ENCODE measurements at places on chromosomes 1 and 21. TPM values are rescaled to one million over a fixed set of nuclear protein-coding genes. Genes with fewer than 3 reads are reported as not detected.
A peak's percentile ranks its signal among the peaks of the same experiment; 100 is the strongest.

- no peak for DNase-seq
These were observed 208.2 kb upstream of the TNR start for GRCh38 chr1:175951627-175952026.

- no peak for DNase-seq
These were observed 30.5 kb downstream of the MROH7 start for GRCh38 chr1:54671985-54672608.

GRCh38 chr1:234515821-234516241 is 36.9 kb upstream of the TARBP1 start:
- DNase-seq, result no peak

GRCh38 chr1:151774256-151774922 is 11.1 kb upstream of the MRPL9 start:
- DNase-seq, result no peak

DNA sequence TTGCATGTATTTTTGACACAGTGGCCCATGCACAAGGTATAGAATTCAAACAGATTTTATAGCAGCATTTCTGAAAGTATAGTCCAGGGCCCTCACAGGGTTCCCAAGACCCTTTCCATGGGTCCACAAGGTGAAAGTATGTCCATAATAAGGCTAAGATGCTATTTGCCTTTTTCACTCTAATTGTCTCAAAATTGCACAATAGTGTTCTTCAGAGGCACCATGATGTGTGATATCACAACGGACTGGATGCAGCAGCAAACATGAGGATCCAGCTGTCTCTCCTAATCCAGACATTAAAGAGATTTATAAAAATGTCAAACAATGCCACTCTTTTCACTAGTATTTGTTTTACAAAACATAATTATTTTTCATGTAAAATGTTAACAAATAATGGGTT is 88.8 kb upstream of the PRDX6 start:
- DNase-seq, result no peak

DNA sequence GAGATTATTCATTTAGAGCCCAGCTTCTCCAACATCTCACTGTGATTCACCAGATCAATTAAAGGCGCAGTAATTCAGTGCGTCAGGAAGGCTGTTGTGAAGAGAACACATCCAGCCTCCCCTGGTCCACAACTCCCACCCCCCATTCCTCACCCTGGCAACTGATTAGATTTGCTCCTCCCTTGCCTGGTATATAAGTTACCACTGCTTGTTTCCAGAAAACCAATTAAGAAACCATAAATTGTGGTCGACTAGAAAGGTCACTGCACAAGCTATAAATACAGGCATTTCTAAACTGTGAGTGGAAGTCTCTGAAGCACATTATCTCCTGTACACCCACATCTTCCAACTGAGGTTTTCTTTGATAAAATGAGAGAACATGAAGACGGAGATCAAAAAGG is 41.9 kb downstream of the FAM163A start:
- DNase-seq, result no peak

- no peak for DNase-seq
These were observed at the start of gene SPRR1B for GRCh38 chr1:153030895-153031294. TSS of gene SPRR1B (plus strand) at chr1:153031203. CDS start at chr1:153032346, 1,143 bp downstream.

GRCh38 chr1:87394513-87394912 is 65.8 kb downstream of the LMO4 start:
- no peak for DNase-seq

DNA sequence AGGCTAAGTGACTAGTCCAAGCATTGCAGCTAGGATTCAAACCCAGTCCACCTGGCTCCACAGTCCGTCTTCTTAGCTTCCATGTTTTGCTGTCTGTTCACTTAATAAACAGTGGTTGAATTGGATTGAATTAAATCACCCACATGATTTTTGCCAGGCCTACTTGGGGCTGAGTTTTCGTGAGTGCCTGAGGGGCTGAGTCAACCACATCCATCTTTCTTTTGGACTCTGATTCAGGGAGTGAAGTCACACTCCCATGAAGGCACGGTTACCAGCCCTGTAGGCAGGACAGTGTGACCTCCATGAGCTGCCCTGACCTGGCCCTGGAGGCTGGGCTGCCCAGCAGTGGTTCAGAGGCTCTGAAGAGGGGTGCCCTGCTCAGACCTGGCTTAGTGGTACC is 123.7 kb downstream of the ACTL8 start:
- DNase-seq, result no peak

DNA sequence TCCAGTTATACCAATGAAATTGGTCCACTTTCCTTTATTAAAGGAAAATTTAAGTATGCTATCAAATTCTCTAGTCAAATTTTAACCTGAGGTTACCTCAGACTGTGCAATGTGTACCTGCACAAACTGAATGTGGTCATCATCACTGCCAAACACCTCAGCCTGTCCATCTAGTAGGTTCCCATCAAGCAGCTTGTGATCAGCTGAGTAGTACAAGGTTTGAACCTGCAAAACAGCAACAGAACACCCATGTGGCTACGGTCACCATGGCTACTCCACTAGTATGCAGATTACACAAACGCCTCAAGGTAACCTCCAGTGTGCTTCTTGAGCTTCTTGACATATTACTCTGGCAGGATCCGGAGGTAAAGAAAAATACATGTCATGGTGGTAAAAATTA is 11.6 kb downstream of the IVNS1ABP start:
- DNase-seq, result no peak

- DNase-seq, result no peak
These were observed 126.0 kb downstream of the BACH1 start for GRCh38 chr21:29424728-29425127.

DNA sequence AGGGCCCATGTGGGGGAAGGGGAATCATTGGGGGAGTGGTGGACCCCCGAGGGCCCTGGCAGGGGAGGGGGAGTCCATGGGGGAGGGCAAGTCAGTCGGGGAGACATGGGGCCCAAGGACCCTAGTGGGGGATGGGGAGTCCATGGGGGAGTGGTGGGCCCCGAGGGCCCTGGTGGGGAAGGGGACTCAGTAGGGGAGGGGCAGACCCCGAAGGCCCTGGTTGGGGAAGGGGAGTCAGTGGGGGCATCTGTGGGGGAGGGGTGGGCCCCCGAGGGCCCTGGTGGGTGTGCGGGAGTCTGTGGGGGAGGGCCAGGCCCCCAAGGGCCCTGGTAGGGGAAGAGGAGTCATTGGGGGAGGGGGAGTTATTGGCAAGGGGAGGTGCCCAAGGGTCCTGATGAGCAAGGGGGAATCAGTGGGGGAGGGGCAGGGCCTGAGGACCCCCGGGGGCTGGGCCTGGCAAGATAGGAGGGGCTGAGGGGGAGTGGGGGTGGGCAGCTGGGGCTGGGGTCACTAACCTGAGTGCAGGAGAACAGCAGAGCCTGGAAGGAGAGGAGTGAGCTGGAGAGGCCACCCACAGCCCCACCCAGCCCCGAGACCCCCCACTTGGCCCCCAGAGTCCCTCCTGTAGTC is 2.1 kb downstream of the MXRA8 start:
- no peak for DNase-seq

- no peak for DNase-seq
These were observed 24.0 kb downstream of the EEIG2 start for GRCh38 chr1:108583757-108584427.

DNA sequence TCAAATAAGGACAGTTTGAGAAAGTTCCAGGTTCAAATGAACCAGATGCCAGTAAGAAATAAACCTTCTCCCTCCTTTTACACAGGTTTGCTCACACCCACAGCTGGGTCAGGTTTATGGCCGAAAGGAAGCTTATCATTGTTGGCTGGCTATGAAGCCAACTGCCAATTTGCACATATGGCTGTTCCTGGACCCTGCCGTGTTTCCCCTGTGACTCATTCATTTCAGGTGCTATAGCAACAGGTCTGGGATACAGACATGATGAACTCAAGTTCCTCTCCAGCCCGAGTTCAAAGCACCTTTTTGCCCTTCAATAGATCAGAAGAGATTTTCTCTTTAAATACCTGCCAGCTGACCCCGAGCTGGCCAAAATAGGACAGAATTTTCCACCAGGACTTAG is 134.4 kb upstream of the SMYD2 start:
- DNase-seq, result no peak

DNA sequence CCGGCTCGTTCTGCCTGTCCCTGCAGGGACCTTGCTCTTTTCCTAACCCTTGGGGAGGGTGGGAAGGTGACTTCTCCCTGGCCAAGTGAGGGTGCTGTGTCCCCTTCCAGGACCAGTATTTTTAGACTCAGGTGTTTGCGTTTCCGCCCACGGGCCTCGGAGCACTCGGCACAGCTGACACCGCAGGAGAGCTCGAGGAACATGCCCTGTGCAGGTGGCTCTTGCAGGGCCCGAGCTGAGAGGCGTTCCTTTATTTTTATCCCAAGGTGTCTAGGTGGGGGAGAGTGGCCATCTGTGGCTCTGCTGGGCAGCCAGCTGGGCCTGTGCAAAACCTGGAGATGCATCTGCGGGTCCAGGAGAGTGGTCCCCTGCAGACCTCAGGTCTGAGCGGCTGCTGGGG is 16.0 kb downstream of the PLCH2 start:
- DNase-seq, result no peak

DNA sequence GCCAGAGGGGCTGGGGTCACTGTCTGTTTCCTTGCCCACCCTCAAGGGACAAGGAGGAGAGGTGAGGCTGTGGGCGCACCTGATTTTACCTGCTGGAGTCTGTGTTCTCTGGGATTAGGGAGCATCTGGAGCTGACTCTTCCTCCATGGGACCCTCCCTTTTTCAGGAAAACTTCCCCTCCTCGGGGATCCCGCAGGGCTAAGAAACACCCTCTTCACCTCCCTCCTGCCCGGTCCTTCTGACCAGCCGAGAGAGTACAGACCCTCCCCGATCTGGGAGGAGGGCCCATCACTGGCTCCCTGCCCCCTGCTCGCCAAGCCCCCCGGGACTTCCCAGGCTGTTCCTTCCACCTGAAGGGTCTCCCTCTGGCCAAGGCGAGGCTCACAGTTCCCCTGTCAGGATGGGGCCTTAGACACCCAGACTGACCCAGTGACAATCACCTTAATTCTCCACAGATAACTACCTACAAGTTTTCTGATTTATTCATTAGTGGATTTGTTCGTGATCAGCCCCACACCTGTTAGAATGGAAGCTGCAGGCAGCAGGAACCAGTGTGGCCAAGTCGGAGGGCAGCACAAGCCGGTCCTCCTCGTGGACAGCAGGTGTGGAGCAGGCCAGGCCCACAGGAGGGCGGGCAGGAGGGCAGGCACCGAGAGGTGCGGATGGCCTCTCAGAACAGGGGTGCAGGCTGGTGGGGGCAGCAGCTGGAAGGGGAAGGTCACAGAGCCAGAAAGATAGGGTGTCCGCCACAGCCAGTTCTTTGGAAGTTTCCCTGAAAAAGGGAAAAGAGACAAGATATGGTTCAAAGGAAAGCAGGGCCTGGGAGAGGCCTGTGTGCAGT is 15.9 kb upstream of the SAMD11 start:
- no peak for DNase-seq

DNA sequence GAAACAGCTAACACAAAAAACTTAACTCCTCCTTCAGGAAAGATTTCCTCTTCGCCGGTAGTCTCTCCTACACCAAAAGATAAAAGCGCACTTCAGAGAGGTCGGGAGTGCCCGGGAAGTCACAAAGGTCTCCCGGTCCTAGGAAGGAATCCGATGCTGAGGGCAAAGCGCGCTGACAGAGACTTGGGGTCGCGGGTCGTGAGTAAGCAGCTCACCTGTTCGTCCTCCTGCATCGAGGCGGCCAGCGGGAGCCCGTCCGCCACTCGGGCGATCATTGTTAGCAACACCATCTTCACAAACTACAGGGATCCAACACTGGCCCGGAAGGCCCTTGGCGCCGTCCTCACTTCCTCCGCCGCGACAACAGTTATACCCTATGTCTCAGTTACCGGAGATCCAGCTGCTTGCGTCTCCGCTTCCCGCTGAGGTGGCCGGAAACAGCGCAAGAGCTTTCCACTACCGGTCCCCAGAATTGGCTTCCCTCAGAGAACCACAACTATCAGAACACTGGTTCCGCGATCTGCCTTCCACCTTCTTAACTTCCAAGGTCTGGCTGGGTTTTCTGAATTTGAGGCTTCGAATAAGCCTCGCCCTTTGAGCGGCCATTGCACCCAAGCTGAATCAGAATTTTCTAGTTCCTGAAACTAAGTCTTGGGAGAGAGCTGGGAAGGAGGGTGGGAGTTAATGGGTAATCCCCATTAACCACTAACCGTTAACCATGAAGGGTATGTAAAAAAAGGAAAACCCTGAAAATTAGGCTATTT is at the start of gene SEC22B:
SEC22B (minus strand) TSS at position 429 of the 764 bp plus-strand sequence; CDS start at position 290, 139 bp downstream.
- peak; percentile 81 for DNase-seq

- DNase-seq, result no peak
These were observed 54.9 kb downstream of the TM2D1 start for GRCh38 chr1:61670016-61670415.

- DNase-seq, result no peak
These were observed 14.3 kb upstream of the RGS1 start for GRCh38 chr1:192561301-192561700.

- DNase-seq, result no peak
These were observed 263.4 kb downstream of the HHIPL2 start for GRCh38 chr1:222284466-222284865.

DNA sequence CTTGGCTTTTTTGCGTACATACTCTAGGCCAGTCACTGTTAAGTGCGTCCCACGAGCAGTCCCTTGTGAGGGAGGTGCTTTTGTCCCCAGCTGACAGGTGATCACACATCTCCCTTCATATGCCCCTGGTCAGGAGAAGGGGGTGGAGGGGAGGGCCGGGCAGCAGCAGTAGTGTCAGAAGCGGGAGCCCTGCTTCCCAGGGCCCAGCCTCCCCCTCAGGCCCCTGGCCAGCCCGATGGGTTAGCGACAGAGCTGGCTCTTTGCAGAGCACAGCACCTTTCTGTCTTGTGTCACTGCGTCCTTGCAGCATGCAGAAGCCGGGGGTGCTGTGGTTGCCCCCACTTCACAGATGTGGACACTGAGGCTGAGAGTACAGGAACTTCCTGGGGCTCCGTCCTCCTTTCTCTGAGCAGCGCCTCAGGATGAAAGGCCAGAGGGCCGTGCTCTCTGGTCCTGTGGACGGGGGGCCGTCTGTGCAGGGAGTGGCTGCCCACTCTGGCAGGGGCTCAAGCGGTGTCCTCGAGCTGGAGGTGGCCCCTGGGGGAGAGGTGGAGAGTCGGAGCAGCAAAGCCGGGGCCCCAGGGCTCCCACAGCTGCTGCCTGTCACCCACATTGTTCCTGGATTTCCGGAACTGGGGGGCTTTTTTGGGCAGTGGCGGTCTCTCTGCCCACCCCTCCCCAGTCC is 5.9 kb downstream of the TMEM201 start:
- DNase-seq, result no peak

- peak; percentile 29 for DNase-seq
These were observed 32.5 kb downstream of the PEX14 start for GRCh38 chr1:10507111-10507879.

- no peak for DNase-seq
These were observed 569.6 kb upstream of the ADGRL2 start for GRCh38 chr1:81230983-81231728.

GRCh38 chr1:51952638-51953037 is 37.9 kb downstream of the RAB3B start:
- no peak for DNase-seq

The PRELP gene
- total RNA-seq, result 108 TPM

The OPTC gene
- not detected for total RNA-seq

The PTPRC gene
- 5.7 TPM for total RNA-seq

The C1orf105 gene
- total RNA-seq, result not detected

The NEK7 gene
- 61.3 TPM for total RNA-seq

The CLCA4 gene
- not detected for total RNA-seq

The RGS13 gene
- 0.17 TPM for total RNA-seq

The CFH gene
- 166 TPM for total RNA-seq

The AVPR1B gene
- total RNA-seq, result not detected

The ZNF683 gene
- total RNA-seq, result not detected

The RGS16 gene
- total RNA-seq, result 1.7 TPM

The ITLN2 gene
- 2.9 TPM for total RNA-seq

Data from ovary (tissue), 10 donors.